ENCODE measurements at places on chromosomes 1 and 21.

DNA sequence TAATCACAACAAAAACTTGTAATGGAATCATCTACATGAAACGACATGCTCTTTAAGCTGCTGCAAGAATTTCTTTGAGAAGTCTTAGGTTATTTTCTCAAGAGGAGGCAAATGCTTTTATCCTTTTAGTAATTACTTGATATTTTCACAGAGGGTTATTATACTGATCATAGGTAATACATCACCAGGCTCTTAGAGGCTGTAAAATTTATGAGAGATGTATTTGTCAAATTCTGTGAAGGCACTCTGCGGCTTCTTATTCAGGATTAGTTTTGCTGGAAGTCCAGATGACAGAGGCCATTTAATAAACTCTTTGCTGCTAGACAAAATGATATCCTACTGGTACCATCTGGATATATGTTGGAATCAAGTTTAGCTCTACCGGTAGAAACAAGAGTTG is 624.3 kb upstream of the BRINP3 start:
- no peak for DNase-seq

DNA sequence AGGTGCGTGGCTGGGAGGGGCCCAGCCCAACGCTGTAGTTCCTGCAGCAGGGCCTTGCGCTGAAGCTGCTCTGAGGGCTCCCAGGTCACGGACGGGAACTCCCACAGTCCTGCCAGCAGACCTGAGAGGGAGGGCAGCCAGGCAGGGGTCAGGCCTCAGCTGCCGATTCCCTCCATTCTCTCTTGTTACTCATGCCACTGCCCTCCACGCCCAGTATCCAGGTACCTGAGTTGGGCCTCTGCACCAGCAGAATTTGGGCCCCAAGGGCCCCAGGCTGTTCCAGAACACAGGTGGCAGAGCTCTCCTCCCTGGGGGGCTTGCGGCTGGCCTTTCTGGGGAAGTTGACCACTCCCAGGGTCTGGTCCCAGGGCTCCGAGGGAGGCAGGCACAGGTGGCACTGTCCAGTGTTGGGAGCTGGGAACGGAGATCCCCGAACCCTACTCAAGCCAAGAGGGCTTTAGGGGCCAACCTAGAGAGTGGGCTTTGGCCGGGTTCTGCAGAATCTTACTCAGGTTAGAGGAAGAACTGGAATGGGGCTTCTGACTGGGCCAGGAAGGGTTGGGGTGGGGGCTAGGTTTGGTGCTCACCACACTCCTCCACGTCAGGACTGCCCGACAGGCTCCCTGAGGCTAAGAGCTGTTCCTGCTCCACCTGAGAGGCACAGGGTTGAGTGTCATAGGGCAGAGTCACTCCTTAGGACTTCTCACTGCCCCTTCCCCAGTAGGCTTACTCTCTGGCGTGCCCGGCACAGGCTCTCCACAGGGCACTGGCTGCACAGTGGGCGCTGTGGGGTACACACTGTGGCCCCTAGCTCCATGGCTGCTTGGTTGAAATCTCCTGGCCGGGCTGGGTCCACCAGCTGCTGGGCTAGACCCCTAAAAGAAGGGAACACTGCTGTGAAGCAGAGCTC is 5.0 kb downstream of the HPDL start:
- no peak for DNase-seq

DNA sequence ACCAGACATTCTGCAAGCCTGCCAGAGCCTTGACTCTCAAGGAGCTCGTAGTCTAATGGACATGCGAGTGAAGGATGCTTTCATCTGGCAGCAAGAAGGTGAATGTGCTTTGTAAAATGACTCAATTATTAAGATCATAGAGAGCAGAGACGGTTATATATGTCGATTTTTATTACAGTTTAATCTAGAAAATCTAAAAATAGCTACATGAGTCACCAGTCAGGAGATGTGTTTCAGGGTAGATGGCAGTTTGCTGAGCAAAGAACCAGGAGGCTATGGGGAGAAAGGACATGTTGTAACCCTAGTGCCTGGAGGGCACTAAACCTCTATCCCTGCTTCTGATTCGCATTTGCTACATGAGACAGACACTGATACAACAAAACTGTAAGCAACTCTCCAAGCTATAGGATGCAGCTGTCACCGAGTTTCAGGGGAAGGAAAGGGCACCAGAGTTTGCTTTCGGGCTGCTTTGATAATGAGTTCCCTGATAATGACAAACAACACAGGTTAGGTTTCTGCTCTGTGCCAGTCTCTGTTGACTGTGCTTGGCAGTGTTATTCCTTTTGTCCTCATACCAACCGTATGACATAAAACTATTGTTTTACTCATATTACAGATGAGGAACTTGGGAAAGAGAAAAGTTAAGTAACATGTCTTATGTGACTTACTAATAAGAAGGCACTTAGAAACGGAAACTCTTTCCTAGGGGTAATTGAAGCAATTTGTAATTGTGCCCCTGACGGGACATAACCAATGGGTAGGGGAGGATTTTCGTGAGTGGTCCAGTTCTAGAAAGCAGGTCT is 43.2 kb downstream of the C1orf198 start:
- no peak for DNase-seq

DNA sequence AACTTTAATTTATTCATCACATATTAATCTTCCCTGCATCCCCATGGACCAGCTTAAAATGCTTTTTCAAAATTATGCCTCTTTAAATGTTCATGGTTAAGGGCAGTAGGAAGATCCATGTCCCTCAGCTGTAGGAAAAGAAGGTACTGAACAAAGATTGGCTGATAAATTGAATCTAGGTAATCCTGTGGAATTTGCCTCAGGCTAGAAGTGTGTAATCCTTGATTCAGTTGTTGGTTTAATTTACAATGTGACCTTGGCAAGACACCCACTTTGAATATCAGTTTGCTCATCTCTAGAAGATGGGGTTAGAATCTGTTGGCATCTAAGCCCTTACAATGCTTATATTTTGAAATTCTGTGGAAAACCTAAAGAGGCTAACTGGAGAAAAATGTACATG is 6.1 kb downstream of the TTC4 start:
- DNase-seq = no peak

DNA sequence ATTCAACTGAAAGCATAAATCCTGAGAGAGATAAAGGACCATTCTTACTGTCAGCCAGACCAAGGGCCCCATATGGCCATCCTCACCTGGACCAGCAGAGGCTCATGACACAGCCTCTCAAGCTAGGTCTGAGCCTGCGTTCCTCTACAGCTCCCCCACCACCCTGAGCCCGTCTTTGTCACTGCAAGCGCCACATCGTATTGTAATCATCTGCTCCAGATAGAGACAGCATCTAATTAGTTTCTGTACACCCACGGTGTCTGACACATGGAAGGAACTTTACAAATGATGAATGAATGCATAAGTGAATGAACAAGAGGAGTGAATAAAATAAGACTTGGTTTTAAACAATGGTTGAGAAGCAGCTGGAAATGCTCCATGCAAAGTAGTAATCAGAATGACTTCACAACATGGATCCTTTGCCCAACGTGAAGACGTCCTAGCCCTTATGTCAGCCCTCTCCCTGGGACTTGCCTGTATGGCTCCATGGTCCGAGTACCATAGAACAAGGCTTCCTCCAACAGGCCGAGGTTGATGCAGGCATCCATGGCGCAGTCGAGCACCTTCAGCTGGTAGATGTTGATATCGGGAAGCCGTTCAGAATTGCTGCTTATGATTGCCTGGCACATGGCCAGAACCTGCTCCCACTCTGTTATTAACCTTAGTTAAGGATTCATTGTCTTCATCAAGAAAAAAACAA is 648.9 kb downstream of the SMYD3 start:
- DNase-seq = no peak

DNA sequence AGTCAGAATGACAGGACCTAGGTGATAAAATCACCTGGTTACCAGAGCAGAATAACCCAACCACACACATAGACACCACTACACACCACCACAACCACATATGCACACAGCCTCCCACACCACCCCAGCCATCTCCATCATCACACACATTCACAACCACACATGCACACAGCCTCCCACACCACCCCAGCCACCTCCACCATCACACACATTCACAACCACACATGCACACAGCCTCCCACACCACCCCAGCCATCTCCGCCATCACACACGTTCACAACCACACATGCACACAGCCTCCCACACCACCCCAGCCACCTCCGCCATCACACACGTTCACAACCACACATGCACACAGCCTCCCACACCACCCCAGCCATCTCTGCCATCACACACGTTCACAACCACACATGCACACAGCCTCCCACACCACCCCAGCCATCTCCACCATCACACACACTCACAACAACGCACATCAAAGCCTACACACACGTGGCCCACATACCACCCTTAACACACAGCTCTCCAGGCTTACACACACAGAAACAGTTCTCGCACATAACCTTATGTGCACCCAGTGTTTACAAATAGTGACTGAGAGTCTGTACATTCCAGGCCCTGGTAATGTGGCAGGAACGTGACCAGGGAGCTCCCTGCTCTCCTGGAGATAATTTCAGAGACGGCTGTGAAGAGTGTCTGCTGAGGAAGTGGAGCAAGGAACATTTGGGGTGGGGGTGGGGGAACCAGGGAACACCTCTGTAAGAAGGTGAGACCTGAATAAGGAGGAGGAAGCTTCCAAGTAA is 3.3 kb upstream of the GJB3 start:
- DNase-seq = no peak

- DNase-seq = no peak
Observed at GRCh38 chr1:231544943-231545592, 16.6 kb downstream of the TSNAX start.

DNA sequence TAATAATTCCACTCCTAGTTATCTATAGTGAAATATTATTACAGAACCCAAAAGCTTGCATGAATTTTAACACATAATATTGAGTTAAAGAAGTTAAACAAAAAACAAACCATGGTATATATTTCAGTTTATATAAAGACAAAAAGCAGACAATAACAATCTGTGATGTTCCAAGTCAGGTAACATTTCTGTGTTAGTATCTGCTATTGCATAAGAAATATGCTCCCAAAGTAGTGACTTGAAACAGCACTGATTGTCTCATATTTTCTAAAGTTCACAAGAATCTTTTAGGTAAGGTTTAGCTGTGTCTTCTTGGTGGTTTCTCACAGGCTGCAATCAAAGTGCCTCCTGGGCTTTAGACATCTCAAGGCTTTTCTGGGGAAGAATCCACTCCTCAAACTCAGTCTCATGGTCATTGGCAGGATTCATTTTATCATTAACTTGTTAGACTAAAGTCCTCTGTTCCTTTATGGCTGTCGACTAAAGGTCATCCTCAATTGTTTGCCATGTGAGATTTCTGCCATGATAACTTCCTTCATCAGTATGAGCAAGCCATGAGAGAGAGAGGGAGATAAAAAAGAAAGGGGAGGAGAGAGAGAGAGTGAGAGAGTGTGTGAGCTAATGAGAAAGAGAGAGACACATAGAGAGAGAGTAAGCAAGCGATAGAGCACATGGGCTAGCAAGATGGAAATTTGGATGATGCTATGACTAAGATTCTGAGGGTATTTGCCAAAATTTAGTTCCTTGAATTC is 19.9 kb downstream of the GBP1 start:
- no peak for DNase-seq

GRCh38 chr1:11860083-11860482 is 1.3 kb upstream of the NPPB start:
- DNase-seq = no peak

GRCh38 chr1:116436611-116436970 is 63.5 kb downstream of the ATP1A1 start:
- no peak for DNase-seq

DNA sequence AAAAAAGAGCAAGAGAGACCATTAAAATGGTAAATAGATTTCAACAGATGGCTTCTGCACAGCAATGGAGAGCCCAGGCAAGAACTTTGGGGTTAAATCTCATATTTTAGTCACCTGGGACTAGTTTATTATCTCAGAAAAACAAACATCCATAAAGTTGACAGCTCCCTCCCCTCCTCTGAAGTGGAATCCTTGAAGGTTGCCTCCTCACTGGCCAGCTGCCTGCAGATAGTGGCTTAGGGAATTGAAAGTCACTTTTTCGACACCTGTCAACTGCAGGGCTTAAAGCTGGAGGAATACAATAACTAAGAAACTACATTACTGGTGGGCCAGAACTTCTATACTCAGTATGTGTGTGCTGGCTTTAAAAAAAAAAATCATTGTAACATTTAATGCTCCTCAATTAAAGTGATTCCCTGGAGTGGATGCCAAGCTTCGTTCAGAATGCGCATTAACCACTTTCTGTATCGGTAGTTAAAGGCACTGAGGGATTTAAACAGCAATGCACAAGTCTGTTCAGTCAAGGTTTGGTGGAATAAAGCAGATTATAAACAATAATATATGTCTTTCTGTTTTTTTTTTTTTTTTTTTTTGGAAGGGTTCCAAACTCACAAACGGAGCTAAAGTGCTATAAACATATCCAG is 52.5 kb downstream of the LHX4 start:
- DNase-seq = no peak

DNA sequence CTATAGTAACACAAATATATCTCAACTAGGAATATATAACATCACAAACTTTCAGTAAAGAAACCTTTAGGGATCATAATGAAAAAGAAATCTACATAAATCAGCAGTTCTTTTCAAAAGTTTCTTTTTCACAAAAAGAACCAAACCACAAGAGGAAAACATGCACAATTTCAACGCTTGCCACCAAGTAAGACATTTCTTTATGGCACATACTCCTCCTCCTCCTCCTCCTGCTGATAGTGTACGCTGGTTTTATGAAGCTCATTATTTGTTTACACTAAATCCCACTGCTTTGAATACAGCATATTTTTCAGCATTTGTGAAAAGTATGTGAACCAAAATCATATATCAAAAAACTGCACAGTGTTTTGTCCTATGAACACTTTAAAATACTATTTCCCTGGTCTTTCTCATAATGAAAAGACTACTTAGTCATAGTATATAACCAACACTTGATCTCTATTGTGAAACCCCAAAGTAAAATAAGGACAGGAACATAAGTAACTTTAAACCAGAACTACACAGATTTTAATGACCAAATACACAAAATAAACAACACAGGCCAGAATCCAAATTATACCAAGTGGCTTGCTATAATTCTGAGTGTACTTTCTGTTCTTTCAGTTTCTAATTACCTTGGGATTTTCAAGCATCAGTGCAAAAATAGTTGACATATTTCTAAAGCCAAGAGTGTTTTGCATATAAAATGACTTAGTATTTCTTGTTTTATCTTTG is 184.2 kb downstream of the EIF4G3 start:
- DNase-seq = no peak

- no peak for DNase-seq
Observed at GRCh38 chr1:1182491-1183220, 9.0 kb downstream of the TTLL10 start.

GRCh38 chr1:172446547-172446946 is 2.7 kb upstream of the PIGC start:
- DNase-seq = no peak

- DNase-seq = no peak
Observed at GRCh38 chr1:167668108-167668507, 38.1 kb downstream of the RCSD1 start.

GRCh38 chr1:215397843-215398242 is 169.3 kb upstream of the KCTD3 start:
- no peak for DNase-seq
